ENCODE measurements at places on chromosomes 2 and 18.

DNA sequence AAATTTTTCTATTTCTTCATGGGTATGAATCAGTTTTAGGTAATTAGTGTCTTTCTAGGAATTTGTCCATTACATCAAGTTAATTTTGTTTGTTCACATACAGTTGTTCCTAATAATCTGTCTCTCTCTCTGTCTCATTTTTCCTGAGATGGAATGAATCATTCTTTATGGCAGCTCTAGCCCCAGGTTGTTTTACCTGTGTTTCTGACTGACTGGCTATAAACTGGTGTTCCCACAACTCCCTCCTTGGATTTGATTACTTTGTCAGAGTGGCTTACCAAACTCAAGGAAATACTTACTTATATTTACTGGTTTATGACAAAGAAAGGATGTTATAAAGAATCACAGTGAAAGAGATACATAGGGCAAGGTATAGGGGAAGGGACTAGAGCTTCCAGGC lies 15.1 kb downstream of the ADNP2 start:
- no peak for DNase-seq

DNA sequence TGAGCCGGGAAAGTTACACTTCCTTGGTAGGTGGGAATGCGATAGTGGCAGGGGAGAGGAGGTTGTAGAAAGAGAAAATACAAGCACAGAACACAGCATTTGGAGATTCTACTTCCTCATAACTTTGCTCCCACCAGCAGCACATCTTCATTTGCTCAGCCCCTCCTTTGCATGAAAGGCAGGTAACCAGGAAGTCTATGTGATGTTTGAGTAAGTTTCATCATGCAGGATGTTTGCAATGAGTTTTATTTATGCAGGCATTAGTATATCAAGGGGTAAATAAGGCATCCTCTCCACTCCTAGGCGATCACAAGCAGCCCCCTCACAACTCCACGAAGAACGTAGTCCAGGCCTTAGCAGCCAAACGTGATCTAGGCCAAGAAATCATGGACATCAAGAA lies 5.0 kb downstream of the RNF152 start:
- no peak for DNase-seq

GRCh38 chr2:26647981-26648380 lies 6.8 kb upstream of the CIB4 start:
- DNase-seq, result no peak

DNA sequence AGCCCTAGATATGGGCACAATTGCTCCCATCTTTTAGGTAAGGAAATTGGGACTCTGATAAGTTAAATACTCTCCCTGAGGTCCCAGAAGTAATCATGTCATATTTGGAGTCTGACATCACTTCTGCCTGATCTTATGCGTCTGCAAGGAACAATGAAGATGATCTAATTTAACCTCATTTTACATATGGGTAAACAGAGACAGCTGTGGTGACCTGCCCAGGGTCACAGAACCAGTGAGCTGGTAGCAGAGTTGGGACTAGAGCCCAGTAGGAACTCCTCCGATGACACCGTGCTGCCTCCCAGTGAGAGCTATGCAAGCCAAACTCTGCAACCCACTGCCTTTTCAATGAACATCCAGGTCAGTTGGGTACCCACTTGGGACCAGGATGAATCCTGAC lies 17.8 kb downstream of the CTAGE1 start:
- no peak for DNase-seq

DNA sequence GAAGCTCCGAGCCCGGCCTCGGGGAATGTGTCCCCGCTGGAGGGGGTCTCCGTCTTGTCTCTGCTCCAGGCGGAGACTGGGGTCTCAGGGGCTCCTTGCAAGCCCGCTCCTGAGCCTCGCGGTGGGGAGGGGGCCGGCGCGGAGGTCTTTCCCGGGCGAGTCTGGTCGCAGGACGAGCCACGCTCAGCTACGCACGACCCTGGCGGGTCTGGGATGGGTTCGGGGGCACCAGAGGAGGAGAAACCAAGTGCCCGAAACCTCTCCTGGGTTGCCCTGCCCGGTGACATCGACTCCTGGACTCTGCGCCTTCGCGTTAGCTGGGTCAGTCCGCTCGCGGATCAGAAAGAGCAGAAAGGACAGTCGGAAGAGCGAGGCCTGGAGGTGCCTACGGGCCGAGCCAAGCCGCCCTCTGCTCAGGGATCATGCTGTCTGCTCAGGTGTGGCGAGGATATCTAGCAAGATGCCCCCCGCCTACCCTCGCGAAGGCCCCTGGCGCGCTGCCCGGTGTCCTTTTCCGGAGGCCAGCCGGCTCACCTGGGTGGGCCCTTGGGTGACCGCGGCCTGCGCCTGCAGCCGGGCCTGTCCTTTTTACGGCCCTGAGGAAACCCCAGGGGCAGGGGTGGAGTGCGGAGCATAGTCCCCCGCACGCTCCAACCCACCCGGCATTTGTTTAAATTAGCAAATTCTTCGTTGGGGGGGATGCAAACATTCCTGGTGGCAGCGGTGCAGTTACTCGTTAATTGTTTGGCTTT lies 58.7 kb downstream of the SNORC start:
- DNase-seq, result no peak

GRCh38 chr2:202114795-202115194 lies 41.7 kb downstream of the KIAA2012 start:
- no peak for DNase-seq

GRCh38 chr18:75936862-75937261 lies 509.4 kb upstream of the SMIM21 start:
- no peak for DNase-seq

GRCh38 chr2:207086136-207086535 lies 79.6 kb downstream of the KLF7 start:
- no peak for DNase-seq

- no peak for DNase-seq
These were observed 12.1 kb downstream of the TFPI start for GRCh38 chr2:187542123-187542522.

GRCh38 chr18:71665131-71665530 lies 879.0 kb downstream of the CBLN2 start:
- no peak for DNase-seq

GRCh38 chr18:53153281-53153680 lies 813.3 kb downstream of the DCC start:
- no peak for DNase-seq

- no peak for DNase-seq
These were observed 552.8 kb upstream of the NRP2 start for GRCh38 chr2:205129531-205129930.

GRCh38 chr2:204842661-204843485 lies 297.6 kb downstream of the PARD3B start:
- peak; percentile 87 for DNase-seq

DNA sequence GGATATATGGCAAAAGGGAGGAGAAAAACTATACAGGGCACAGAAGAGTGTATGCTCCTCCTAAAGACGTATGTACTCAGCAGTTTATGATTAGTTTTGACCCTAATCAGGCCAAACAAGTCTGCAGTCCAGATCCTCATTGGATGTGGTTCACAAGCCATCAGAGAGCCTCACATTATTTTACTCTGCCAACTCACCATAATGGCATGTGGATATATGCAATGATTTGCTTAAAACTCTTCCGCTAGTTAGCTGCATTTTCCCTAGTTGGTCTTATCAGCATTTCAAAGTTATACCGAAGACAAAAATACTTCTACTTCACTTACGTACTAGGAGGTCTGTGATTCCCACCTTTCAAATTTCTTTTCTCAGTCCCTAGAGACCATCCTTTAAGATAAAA lies 198.4 kb downstream of the CMPK2 start:
- no peak for DNase-seq

DNA sequence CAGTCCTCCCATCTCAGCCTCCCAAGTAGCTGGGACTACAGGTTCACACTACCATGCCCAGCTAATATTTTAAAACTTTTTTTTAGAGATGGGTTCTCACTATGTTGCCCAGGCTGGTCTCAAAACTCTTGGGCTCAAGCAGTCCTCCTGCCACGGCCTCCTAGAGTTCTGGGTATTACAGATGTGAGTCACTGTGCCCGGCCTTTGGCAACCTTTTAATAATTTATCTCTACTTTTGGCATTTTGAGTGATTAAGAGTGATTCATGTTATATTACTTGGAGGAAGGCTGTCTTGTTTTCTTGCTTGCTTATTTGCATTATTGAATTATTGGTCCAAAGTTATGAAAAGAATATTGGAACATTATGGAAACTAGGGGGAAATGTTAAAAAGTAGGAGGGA lies 24.3 kb downstream of the NCOA1 start:
- no peak for DNase-seq

DNA sequence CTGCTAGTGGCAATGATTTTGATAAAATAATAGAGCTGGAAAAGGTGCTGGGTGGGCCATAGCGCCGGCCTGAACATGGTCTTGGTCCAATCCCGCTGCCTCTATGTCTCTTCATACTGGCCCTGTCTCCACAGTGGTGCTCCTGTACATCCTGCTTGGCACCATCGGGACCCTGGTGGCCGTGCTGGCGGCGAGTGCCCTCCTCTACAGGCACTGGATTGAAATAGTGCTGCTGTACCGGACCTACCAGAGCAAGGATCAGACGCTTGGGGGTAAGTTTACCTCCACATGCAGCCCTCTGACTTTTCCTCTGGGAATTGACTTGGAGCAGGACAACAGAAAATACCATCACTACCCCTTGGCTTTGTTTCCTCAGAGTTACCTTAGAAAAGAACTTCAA lies 24.0 kb downstream of the IL18RAP start:
- no peak for DNase-seq

GRCh38 chr2:235377176-235377575 lies 116.7 kb upstream of the AGAP1 start:
- DNase-seq, result no peak

GRCh38 chr18:72692595-72692994 lies 148.5 kb upstream of the CBLN2 start:
- DNase-seq, result no peak

DNA sequence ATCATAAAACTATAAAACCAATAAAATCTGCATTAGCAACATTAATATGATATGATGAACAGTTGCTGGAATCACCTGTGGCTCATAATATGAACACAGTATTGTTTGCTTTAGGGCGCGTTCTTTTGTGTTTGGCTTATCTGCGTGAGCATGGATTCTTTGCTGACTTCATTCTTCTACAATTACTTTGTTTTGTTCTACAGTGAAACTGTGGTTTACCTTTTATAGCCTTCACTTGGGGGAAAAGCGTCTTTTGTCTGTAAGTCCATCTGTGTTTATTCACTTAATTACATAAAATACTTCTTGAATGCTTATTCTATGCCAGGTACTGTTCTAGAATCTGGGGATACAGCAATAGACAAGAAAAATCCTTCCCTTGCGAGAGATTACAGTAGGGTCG lies 74.0 kb upstream of the SEC11C start:
- no peak for DNase-seq

- DNase-seq, result no peak
These were observed 17.0 kb upstream of the GPR17 start for GRCh38 chr2:127628767-127629614.

- no peak for DNase-seq
These were observed 172.0 kb downstream of the NDUFA10 start for GRCh38 chr2:239853121-239853520.

DNA sequence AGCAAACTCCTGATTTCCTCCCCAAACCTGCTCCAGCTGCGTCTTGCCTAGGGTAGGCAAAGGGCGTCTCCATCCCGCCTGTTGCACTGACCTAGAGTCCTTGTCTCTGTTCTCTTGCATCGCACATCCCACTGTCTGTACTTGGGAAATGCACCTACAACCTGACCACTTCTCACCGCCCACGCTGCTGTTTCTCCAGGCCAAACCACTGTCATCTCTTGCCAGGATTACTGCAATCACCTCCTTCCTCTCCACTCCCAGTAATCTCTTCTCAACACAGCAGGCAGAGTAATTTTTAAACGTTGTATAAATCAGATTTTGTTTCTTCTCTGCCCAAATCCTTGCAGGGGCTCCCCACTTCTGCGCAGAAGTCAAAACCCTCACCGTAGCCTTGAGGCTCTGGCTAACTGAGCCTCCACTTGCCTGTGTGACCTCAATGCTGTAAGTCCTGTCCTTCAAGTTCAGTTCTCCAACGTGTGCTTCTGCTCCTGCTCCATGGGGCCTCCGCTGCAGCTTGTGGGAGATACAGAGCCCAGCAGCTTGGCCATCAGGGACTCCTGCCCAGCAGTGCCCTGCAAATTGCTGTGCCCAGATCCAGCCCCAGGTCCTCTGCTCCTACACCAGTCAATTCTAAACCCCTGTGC lies 27.7 kb upstream of the SEMA4C start:
- DNase-seq, result no peak

DNA sequence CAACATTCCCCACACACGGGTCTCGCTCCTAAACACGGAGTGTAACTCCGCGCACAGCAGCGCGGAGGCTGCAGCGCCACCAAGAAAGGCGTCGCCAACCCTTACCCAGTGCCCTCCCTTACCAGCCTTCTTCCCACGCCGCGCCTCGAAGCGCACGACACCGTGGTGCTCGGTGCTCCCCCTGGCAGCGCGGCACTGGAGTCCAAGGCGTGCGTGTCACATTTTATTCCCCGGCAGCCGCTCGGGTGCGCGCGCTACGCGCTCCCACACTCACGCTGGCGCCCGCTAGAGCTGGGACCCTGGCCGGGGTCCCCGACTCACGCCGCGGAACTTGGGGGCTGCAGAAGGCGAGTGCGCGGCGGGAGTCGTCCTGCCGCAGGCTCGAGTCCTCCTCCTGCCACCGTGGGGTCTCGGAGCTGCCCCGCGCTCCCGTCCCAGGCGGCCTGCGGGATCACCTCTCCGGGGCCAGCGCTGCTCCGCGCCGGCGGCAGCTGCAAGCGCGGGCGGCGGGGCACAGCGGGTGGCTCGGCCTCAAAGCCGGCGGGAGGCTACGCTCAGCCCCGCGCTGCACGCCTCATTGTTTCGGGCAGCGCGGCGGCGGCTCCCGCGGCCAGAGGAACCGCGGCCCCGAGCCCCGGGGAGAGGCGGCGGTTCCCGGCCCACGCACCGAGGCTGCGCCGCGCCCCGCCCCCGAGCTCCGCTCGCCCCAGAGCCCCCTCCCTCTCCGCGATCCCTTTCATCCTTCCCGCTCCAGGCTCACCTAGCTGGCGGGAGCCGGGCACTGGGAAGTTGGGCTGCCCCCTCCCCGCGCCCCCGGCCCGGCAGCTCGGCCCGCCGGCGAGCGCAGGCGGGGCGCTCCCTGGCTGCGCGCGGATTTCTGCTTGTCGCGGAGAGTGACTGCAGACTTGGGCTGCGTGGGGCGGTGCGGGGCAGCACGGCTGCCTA lies at the start of gene ST6GAL2:
TSS of gene ST6GAL2 (minus strand) at position 197 of the 945 bp plus-strand sequence. CDS start 42,190 bp downstream, outside the sequence.
- no peak for DNase-seq

DNA sequence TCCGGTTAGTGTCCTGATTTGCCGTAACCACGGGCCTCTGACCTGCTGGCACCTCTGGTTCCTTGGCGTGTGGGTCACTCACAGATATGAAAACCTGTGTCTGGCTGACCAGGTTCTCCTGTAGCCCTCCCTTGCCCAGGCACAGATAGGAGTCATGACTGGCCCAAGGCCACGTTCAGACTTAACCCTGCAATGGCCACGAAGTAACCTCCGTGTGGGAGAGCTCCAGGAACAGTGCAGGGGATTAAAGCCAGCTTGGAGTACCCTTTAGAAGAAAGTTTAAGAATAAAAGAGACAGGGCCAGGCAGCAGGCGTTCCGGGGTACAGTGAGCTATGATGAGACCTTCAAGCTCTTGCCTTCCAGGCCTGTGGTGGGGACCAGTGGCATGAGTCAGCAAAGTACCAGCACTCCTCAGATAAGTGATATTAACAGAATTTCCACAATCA lies 25.5 kb downstream of the CENPO start:
- no peak for DNase-seq

- DNase-seq, result peak; percentile 94
These were observed 336.7 kb downstream of the OSR1 start for GRCh38 chr2:19021721-19022120.

- DNase-seq, result no peak
These were observed 98.7 kb downstream of the ANKRD44 start for GRCh38 chr2:197211881-197212342.
